ENCODE measurements at places on chromosomes 12 and 14.

DNA sequence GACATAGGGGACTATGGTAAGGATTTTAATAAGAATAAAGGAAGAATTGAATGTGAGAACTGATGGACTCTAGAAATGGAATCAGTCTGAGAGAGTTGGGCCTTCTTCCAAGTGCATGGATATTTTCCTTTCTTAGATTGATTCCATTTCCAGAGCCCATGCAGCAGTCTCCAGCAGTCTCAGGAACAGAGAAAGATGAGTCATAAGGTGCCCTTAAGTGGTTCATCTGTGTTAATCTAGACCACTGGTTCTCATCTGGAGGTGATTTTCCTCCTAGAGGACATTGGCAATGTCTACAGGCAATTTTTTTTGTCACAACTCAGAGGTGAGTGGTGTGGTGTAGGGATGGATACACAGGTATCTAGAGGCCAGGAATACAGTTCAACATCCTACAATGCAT lies 25.9 kb downstream of the TRIM9 start:
- DNase-seq: no peak

DNA sequence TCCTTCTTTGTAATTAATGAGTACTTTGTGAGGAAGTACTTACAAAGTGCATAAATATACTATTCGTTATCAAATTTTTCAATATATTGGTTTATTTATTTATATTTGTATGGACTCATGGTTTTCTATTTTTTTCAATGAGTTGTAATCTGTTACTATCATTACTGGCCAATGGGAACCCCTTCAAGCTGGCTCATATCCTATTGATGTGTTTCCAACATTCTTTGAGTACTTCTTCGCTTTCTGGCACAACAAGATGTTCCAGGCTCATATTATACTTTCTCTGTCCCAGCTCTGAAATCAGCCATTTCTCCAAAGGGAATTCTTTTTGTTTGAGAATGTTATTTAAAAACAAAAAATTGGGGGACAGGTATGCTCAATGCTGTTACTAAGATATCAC lies 17.5 kb downstream of the YBX3 start:
- DNase-seq: no peak

DNA sequence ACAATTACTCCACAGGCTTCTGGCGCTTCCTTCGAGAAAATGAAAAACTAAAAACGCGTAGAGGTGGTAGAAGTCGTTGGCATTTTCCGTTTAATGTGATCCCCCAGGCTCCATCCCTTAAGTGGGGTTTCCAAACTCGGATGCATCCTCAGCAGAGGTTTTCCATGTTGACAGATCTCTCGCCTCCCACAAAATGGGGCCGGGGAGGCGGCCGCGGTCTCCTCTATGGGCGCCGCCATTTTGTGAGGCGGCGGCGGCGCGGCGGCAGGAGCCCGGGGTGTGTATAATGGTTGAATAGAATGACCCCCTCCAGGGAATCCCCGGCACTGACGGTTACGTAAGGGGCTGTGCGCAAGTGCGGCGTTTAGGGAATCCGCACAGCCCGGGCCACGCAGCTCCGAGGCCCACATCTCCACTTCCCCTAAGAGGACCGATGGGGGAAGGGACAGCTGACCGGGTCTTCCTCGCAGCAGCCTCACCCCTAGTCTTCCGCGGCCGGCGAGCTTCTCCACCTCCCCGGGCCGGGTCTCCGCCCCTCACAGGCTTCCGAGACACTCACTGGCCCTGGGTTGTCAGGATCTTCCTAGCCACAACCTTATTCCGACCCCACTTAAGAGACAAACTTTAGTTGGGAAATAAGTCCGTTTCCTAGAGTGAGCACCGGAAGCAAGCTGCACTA lies 2.1 kb upstream of the ARID2 start:
- peak; percentile 100 for DNase-seq

DNA sequence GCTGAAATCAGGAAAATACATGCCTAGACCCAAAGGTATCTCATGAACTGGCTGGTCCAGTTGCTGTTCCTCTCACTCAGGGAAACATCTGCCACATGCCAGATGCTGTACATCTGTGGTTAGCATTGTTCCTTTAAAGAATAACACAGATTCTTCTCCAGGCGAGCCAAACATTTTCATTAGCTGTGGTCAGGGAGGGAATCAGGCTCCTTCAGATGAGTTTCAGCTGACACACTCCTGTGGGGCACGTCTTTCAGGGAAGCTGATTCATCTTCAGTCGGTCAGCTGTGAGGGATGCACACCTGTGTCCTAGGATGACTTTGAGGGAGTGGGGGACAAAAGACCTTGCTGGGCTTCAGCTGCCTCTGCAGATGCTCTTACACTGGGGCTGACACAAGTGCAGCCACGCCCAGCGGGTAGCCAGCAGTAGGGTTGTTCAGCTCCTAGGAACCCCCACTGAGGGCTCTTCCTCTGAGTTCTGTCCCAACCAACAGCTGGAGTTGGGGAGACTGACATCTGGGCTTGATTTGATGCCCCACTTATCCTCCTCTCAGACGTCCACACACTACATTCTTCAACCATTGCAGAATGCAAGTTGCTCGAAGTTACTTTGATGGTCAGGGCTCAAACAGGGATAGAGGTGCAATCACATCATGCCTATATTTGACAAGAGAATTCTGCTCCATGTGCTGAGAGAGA lies 155.0 kb downstream of the NUAK1 start:
- no peak for DNase-seq

DNA sequence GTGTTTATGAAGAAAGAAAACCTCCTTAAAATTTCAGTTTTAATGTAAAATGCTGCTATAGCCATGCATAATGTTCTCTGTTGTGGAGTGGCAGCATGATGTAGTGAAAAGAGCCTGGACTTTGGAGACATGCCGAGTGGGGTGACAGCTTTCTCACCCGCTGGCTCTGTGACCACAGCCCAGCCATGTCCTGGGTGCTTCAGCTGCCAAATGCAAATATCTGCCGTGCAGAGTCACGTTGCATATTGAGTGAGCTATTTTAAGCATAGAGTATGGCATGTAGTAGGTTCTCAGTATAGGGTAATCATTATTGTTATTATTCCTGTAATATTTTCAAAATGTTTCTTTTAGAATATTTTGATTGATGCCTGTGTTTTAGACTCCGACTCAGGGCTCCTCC lies 15.5 kb upstream of the TCTN2 start:
- no peak for DNase-seq

DNA sequence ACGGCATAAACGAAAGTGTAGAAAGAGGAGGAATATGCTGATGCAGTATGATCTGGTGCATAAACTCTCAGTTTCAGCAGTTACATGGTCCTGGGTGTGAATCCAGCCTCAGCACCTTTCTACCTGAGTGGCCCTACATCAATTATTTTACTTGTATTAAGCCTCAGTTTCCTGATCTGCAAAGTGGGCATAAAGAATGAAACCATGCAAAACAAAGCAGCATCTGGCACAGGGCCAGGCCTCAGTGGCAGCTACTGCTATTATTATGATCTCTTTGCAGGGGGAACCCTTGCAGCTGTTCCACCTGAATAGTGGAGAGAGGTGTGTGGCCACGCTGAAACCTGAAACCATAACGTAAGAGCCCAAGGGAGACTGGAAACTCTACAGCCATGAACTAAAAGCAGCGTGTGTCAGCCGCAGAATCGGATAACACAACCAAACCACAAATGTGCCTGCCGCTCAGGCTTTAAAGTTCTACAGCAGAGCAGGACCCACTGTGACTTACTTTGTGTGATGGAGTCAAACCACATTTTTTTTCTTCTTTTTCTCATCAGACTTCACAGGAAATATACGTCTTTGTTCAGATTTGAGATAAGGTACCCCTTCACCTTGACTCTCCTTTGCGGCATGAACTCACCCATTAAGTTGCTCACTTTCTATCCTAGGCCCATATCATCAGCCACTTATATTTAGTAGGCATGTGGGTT lies 29.2 kb upstream of the FOS start:
- DNase-seq: no peak

DNA sequence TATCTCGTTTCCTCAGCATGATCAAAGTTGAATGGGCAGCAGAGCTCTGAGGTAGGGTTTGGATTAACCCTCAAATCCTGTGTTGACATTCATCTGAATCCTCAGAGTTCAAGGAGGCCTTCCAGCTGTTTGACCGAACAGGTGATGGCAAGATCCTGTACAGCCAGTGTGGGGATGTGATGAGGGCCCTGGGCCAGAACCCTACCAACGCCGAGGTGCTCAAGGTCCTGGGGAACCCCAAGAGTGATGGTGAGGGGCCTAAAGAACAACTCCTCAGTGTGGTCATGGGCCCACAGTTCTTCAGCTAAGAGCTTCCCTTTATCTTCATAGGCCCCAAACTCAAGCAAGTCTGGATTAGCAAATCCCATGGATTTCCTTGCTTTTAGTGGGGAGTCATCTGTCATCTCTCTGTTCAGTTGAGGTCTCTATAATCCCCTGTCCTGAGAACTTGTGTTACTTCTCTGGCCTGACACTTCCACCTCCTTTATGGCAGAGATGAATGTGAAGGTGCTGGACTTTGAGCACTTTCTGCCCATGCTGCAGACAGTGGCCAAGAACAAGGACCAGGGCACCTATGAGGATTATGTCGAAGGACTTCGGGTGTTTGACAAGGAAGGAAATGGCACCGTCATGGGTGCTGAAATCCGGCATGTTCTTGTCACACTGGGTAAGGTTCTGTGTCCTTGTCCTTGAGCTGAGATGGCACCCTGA lies 1.5 kb downstream of the MYL6 start:
- no peak for DNase-seq

- DNase-seq: no peak
Measured at GRCh38 chr12:122729583-122730214, 945 bp downstream of the HCAR1 start.

- no peak for DNase-seq
Measured at GRCh38 chr14:26403760-26404159, 194.1 kb downstream of the NOVA1 start.

- DNase-seq: peak; percentile 86
Measured at GRCh38 chr12:67534681-67535080, 113.9 kb upstream of the DYRK2 start.

DNA sequence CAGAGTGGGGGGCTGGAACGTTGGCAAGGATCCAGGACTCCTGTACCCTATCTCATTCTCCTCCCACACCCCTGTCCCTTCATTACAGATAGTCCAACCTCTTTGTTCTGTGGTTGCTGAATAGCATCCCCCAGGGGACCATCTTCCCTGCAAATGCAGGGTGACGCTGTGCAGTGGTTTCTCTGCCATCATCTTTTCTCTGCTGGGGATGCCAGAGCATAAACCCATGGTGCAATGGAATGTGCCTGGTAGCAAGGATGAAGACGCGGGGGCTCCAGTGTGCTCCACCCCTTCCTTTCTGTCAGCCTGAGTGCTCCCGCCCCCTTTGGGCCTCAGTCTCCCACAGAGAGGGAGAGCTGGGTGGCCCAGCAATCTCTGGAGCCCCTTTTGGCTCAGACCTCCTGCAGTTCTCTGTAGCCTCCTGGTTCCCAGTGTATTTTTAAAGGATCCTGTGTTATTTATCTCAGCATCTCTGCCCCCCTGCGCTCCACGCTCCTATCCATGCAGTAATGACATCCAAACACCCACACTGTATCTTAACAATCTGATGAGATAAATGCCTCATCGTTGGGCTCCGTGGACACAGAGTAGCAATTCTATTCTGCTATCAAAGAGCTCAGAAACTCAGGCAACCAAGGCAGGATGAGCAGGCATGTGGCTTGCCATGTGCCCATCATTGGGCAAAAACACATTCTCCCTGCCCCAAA lies 212.8 kb downstream of the CACNA1C start:
- peak; percentile 63 for DNase-seq

DNA sequence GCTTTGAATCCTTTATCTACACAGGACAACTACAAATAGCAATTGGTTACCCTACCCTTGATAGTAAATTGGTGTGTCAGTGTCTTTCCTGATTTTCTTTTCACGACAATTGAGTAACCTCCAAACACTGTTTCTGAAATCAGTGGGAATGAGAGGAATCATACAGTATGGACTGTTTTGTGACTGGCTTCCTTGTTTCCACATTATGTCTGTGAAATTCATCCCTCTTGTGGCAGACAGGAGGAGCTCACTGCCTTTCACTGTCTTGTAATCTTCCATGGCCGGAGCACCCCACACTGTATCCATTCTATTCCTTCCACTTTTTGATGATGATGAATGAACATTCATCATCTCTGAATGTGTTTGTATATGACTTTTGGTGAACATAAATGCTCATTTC lies 164.0 kb upstream of the PZP start:
- no peak for DNase-seq

- peak; percentile 76 for DNase-seq
Measured at GRCh38 chr12:22282283-22282682, 52.2 kb downstream of the ST8SIA1 start.

GRCh38 chr14:67999290-67999689 lies 179.7 kb downstream of the RAD51B start:
- peak; percentile 77 for DNase-seq

DNA sequence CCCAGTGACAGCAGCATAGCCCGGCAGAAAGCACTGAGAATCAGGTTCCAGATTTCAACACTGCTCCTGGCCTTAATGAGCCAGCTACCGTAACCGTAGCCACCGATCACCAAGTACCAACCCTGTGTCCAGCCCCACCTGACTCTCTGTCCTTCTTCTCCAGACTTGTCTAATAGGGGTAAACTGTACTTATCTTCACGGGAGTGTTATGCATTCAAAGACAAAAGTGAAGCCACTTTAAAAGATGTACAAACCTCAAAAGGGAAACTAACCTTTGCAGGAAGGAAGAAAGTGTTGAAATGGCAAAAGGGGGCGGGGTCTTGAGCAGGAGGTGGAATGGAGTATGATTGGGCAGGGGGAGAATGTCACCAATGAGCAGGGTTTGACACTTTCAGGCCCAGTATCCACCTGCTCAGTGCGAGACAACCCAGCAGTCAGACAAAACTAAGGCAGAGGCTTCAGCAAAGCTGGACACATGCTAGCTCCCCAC lies 226.1 kb downstream of the CHST11 start:
- no peak for DNase-seq

DNA sequence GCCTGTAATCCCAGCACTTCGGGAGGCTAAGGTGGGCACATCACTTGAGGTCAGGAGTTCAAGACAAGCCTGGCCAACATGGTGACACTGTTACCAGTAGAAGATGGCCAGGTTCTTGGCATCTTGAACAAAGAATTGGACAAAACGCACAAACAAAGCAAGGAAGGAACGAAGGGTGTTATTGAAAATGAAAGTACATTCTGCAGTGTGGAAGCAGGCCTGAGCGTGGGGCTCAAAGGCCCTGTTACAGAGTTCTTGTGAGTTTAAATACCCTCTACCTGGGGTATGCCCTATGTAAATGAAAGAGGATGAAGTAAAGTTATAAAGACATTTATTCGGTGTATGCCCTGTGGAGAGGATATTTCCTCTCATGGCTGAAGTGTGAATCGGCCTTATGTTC lies 20.8 kb upstream of the CDK17 start:
- no peak for DNase-seq

DNA sequence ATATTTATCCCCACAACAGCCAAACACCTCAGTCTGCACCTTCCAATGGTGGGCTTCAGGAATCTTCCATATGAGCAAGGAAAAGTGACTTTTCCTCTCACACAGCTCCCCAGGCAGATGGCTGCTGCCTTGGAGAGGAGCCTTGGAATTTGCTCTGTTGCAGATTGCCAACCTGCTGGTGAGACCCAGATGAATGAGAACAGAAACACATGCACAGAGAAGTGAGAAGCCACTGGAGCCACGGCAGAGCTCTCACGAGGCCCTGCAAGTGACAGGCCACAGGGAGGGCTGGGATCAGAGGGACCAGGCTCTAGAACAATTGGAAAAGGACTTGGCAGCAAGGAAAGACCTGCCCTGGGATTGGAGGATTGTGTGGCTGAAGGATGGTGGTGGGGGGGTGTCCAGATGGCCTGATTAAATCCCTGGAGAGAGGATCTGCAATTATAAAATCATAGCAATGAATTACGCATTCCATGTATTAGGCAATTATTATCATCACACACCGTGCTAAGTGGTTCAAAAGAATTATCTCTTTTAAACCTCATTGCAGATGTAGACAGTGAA lies 84.9 kb upstream of the PWP1 start:
- DNase-seq: no peak

All from NCI-H226 (cell line).